ENCODE measurements at places on chromosomes 2 and 18.

GRCh38 chr2:116724550-116724949, 1089.9 kb upstream of the DDX18 start:
- H3K36me3 ChIP-seq: no peaks in the 10 kb centered on the region
- H3K27me3 ChIP-seq: no peaks in the 10 kb centered on the region
- no peak overlapping the region for H3K27ac ChIP-seq
- H3K4me3 ChIP-seq: no peak overlapping the region
- no peaks in the 10 kb centered on the region for H3K4me1 ChIP-seq
- DNase-seq: no peak

- no peaks in the 10 kb centered on the region for H3K27me3 ChIP-seq
- no peaks in the 10 kb centered on the region for H3K4me1 ChIP-seq
- H3K27ac ChIP-seq: no peak overlapping the region
- no peak overlapping the region for H3K4me3 ChIP-seq
These were observed 422.5 kb upstream of the PIK3C3 start for GRCh38 chr18:41532344-41533086.

DNA sequence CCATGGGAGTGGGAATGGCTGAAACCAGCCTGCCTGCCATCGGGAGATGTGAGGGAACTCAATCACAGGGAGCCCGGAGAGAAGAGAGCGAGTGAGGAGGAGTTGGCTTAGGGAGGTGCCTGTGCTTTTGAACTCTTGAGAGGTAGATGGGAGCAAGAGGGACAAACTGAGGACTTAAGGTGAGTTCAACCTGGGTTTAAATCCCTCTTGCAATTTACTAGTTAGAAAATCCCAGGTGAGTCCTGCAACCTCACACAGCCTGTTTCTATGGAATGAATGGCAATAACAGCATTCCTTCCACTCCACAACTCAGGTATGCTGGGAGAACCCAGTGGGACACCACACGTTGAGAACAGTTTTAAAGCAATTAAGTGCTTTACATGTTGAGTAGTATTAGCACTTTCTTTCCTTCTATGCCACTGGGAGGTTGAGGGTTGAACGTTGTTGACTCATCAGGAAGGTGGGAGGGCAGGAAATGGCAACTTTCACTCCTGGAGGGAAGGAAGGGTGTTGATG, 57.3 kb downstream of the VIT start:
- no peaks in the 10 kb centered on the region for H3K4me1 ChIP-seq
- H3K36me3 ChIP-seq: no peaks in the 10 kb centered on the region
- H3K27me3 ChIP-seq: no peaks in the 10 kb centered on the region
- DNase-seq: no peak

- no peak overlapping the region for H3K4me3 ChIP-seq
- DNase-seq: no peak
- no peaks in the 10 kb centered on the region for H3K27me3 ChIP-seq
- no peaks in the 10 kb centered on the region for H3K36me3 ChIP-seq
These were observed 569.2 kb downstream of the ZEB2 start for GRCh38 chr2:143950704-143951103.

GRCh38 chr2:45390861-45391260, 220.2 kb downstream of the SRBD1 start:
- H3K27ac ChIP-seq: no peak overlapping the region
- H3K4me1 ChIP-seq: no peaks in the 10 kb centered on the region
- H3K36me3 ChIP-seq: peaks cover 6% of the 10 kb centered on the region
- no peak overlapping the region for H3K4me3 ChIP-seq
- H3K27me3 ChIP-seq: no peaks in the 10 kb centered on the region

- no peak for DNase-seq
- no peaks in the 10 kb centered on the region for H3K36me3 ChIP-seq
- H3K27ac ChIP-seq: no peak overlapping the region
- no peaks in the 10 kb centered on the region for H3K27me3 ChIP-seq
- no peak overlapping the region for H3K4me3 ChIP-seq
These were observed 164.5 kb upstream of the GLI2 start for GRCh38 chr2:120571015-120571728.

DNA sequence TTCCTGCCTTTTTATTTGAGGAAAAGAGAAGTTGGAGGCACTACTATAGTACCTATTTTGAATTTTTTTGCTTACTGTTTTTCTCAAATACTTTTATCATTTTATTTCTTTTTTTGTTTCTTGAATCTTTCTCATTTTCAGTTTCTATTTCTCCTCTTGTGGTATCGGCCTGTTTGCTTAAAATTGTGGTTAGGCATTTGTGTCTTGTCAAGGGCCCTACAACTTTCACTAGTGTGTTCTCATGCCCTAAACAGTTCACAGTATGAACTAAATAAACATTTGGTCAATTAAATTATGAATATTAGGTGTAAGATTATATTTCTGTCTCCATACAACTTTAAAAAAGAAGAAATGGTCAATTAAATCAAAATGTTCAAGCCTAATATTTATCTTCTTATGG, 613.5 kb downstream of the MBD2 start:
- no peak for DNase-seq
- no peaks in the 10 kb centered on the region for H3K4me1 ChIP-seq
- no peaks in the 10 kb centered on the region for H3K27me3 ChIP-seq
- no peak overlapping the region for H3K27ac ChIP-seq
- no peaks in the 10 kb centered on the region for H3K36me3 ChIP-seq

- H3K36me3 ChIP-seq: no peaks in the 10 kb centered on the region
- no peaks in the 10 kb centered on the region for H3K27me3 ChIP-seq
- H3K4me1 ChIP-seq: peaks cover 6% of the 10 kb centered on the region
- no peak for DNase-seq
- no peak overlapping the region for H3K4me3 ChIP-seq
- no peak overlapping the region for H3K27ac ChIP-seq
These were observed 75.2 kb downstream of the SOWAHC start for GRCh38 chr2:109689182-109689930.

DNA sequence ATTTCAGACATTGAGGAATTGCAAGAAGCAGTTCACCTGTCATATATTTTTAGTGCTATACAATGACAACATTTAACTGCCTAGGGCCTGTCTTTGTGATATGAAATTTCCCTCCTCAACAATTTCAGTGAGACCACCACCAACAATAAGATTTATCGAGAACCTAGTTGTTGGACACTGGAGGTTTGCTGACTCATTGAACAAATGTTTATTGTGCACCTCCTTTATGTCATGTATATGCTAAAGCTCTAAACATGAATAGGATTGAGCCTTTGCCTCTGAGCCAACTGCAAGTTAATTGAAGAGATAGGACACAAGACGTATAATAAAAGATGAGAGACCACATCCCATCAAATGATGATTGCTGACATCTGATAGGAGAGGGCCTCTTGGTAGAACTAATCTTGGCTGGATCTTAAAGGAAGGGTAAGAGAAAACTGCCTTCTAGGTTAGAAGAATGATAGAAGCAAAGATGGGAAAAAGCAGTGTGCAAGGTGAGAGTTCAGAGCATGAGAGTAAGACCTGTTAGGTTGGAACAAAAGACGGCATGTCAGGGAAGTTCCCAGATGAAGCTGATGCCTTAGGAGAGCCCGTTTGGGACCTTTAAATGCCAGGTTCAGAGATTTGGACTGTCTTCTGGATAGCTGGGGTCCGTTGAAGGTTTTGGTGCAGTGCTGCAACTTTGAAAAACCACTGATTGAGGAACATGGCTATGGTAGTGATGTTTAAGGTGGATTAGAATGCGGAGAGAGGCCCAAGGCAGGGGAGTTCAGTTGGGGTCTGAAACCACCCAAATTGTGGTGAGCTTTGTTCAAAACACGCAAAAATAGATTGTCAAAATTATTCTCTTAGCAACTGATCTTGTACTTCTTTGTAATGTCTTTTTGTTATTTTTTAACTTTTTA, 133.0 kb upstream of the EML6 start:
- H3K27ac ChIP-seq: no peak overlapping the region
- no peak for DNase-seq
- no peaks in the 10 kb centered on the region for H3K36me3 ChIP-seq
- no peaks in the 10 kb centered on the region for H3K27me3 ChIP-seq
- peaks cover 2% of the 10 kb centered on the region for H3K4me1 ChIP-seq

DNA sequence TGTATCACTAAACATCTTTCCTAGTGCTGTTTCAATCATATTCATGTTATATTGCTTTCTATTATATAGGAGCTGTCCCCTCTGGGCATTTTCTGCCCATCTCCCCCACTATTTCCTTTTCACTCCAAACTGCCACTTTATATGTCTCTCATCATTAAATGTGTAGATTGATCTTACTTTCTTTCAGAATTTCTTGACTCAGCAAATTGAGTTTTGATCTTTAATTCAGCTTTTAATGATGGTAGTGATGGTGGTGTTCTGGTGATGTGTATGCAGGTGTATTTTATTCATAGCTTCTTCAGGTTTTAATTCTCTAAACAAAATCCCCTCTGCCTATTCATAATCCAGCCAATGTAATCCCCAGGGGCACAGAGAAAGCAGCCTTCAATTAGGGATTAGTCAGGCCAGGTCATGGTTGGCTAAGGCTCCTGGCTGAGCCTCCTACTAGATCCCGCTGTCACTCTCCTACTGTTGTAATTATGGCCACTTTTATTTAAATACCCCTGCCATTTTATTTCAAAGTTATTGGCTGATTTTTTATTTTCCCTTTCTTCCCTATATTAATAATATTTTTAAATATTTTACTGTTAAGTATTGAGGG, 325.4 kb downstream of the SPAG16 start:
- H3K4me3 ChIP-seq: no peak overlapping the region
- H3K36me3 ChIP-seq: no peaks in the 10 kb centered on the region
- H3K4me1 ChIP-seq: no peaks in the 10 kb centered on the region
- no peak for DNase-seq
- no peak overlapping the region for H3K27ac ChIP-seq

DNA sequence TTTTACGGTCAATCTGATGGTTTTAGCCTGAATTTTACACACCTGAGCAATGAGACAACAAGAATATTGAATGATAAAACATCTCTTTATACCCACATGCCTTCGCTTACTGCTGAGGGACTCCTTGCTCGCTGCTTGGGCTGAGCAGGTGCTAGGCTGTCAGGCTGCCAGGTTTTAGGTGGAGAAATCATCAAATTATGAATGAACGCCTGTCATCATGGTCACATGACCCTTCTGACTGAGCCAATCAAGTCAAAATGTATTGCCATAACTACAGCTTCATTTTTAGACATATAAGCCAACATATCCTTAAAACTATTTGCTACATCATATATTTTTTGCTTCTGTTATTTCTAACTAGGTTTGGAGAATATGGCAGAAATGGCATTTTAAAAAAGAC, 274.0 kb downstream of the LNPK start:
- H3K27ac ChIP-seq: no peak overlapping the region
- H3K4me3 ChIP-seq: no peak overlapping the region
- no peaks in the 10 kb centered on the region for H3K4me1 ChIP-seq
- H3K27me3 ChIP-seq: no peaks in the 10 kb centered on the region
- DNase-seq: no peak

GRCh38 chr2:219252570-219252899, 508 bp upstream of the TUBA4B start:
- no peaks in the 10 kb centered on the region for H3K27me3 ChIP-seq
- H3K4me1 ChIP-seq: no peaks in the 10 kb centered on the region
- no peak overlapping the region for H3K4me3 ChIP-seq

- DNase-seq: no peak
- no peak overlapping the region for H3K27ac ChIP-seq
- no peaks in the 10 kb centered on the region for H3K27me3 ChIP-seq
- H3K4me1 ChIP-seq: no peaks in the 10 kb centered on the region
- H3K4me3 ChIP-seq: no peak overlapping the region
These were observed 333.3 kb downstream of the SLC8A1 start for GRCh38 chr2:40118622-40119021.

GRCh38 chr2:54404270-54404669, 51.9 kb upstream of the SPTBN1 start:
- no peak overlapping the region for H3K27ac ChIP-seq
- DNase-seq: no peak
- H3K4me3 ChIP-seq: no peak overlapping the region
- no peaks in the 10 kb centered on the region for H3K36me3 ChIP-seq
- no peaks in the 10 kb centered on the region for H3K27me3 ChIP-seq
- H3K4me1 ChIP-seq: no peaks in the 10 kb centered on the region

GRCh38 chr18:58977801-58978200, 113.1 kb downstream of the ZNF532 start:
- peaks cover 4% of the 10 kb centered on the region for H3K36me3 ChIP-seq
- no peak for DNase-seq

GRCh38 chr2:121869873-121870272, 114.4 kb downstream of the TSN start:
- no peak overlapping the region for H3K27ac ChIP-seq
- H3K4me3 ChIP-seq: no peak overlapping the region
- H3K27me3 ChIP-seq: no peaks in the 10 kb centered on the region

DNA sequence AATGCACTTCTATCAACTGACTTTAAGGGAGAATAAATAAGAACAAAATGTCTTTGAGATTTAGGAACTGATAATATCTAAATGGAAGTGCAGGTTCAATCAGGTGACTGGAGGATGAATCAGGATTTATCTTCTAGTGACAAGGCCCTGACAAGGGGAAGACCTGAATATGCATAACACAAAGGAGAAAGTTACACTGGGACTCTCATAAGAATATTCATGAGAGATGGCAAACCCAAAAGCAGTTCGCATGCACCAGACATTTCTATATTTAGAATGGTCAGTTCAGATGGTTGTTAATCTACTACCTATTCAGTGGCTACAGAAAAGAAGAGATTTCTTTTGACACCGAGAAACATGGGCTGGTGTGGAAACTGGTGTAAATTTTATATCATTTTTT, 1771.3 kb upstream of the LRRTM1 start:
- no peak overlapping the region for H3K4me3 ChIP-seq
- no peaks in the 10 kb centered on the region for H3K27me3 ChIP-seq
- no peak overlapping the region for H3K27ac ChIP-seq
- no peaks in the 10 kb centered on the region for H3K36me3 ChIP-seq
- DNase-seq: no peak

DNA sequence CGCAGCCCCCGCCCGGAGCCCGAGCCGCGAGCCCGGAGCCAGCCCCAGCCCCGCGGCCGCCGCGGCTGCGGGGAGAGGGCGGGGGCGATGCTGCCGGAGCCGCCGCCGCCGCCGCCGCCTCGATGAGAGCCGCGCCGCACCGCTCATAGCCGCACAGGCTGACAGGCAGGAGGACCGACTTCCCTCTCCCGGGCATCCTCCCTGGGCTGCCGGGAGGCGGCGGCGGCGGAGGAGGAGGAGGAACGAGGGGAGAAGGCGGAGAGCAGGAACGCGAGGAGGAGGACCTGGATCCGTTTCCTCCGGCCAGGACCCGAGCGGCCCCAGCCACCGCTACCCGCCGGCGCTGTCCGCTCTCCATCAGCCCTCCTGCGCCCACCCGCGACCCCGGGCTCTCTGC, 370 bp downstream of the KLHL29 start:
- peak; percentile 83 for DNase-seq
- no peaks in the 10 kb centered on the region for H3K4me1 ChIP-seq
- H3K27me3 ChIP-seq: no peaks in the 10 kb centered on the region
- no peaks in the 10 kb centered on the region for H3K36me3 ChIP-seq
- peak overlapping the region; percentile 92 for H3K4me3 ChIP-seq

- no peak for DNase-seq
- H3K36me3 ChIP-seq: no peaks in the 10 kb centered on the region
- no peaks in the 10 kb centered on the region for H3K27me3 ChIP-seq
- H3K27ac ChIP-seq: no peak overlapping the region
- no peaks in the 10 kb centered on the region for H3K4me1 ChIP-seq
- H3K4me3 ChIP-seq: no peak overlapping the region
These were observed 381.8 kb downstream of the CPS1 start for GRCh38 chr2:210938228-210938627.

GRCh38 chr2:172693037-172693436, 42.6 kb upstream of the RAPGEF4 start:
- DNase-seq: no peak
- H3K36me3 ChIP-seq: no peaks in the 10 kb centered on the region
- H3K27me3 ChIP-seq: peaks cover 1% of the 10 kb centered on the region
- H3K4me3 ChIP-seq: no peak overlapping the region

GRCh38 chr2:99484205-99484604, 5.6 kb downstream of the REV1 start:
- no peaks in the 10 kb centered on the region for H3K36me3 ChIP-seq
- no peak overlapping the region for H3K4me3 ChIP-seq
- H3K27me3 ChIP-seq: no peaks in the 10 kb centered on the region
